Breast epithelium (tissue), 4 donors: ENCODE measurements at places on chromosomes 6 and 20. TPM values are rescaled to one million over a fixed set of nuclear protein-coding genes. Genes with fewer than 3 reads are reported as not detected.

GRCh38 chr6:41759905-41760579, 12.8 kb upstream of the PGC start:
- DNase-seq = no peak

DNA sequence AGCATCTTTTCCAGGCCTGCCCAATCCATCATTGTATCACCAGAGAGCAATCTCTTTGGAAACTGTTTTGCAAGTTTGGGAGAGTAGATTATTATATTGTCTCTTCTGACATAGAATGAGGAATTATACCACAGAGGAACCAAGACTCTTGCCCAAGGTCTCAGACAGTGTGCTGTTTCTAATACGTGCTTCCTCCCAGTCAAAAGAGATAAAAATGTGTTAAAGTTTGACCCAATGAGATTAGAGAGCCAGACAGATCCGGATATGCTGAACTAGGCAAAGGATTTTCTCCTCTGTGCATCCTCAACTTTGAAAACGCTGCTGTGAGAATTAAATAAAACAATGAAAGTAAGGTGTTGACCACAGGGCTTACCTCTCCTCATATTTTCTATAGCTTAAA, 18.6 kb upstream of the NT5E start:
- no peak for DNase-seq

- no peak for DNase-seq
Observed at GRCh38 chr6:17416806-17417205, 23.4 kb downstream of the CAP2 start.

- no peak for DNase-seq
Observed at GRCh38 chr6:118683881-118684872, 32.8 kb upstream of the CEP85L start.

GRCh38 chr6:138162955-138163575, 1.3 kb downstream of the ARFGEF3 start:
- no peak for DNase-seq

- DNase-seq = no peak
Observed at GRCh38 chr6:69622924-69623323, 173.9 kb downstream of the LMBRD1 start.

- no peak for DNase-seq
Observed at GRCh38 chr6:107625264-107625663, 135.3 kb downstream of the SOBP start.

- no peak for DNase-seq
Observed at GRCh38 chr20:58237318-58238132, 9.1 kb upstream of the ANKRD60 start.

DNA sequence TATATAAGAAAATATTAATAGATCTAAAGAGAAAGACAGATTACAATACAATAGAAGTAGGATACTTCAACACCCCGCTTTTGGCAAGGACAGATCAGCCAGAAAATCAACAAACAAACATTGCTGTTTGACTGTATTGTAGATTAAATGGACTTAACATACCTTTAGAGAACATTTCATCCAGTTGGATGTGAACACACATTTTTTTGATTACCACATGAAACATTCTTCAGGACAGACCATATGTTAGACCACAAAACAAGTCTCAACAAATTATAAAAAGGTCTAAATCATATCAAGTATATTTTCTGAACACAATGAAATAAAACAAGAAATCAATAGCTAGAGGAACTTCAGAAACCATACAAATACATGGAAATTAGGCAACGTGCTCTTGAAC, 148.2 kb downstream of the TRMT11 start:
- no peak for DNase-seq

DNA sequence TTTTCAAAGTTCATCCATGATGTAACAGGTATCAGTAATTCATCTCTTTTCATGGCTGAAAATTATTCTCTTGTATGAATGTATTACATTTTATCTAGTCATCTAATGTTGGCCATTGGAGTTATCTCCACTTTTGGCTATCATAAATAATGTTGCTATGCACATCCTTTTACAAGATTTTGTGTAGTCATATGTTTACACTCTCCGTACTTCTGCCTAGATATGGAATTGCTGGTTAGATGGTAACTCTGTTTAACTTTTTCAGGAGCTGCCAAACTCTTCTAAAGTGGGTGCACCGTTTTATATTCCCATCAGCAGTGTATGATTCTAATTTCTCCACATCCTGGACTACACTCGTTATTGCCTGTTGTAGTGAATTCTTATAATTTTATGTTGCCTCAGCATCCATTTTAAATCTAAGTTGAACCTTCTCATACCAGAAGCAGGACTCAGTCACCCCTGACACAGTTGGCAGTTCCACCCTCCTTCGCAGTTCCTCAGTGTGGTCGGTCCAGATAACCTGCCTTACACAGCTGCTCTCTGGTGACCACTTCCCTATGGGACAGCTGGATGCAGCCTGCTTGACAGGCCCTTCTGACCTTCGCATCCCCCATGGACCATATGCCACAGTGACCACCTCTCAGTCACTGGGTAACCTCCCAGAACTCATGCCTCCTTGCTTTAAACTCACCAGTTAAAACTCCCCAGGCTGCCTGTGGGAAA, 33.9 kb downstream of the KIZ start:
- no peak for DNase-seq

DNA sequence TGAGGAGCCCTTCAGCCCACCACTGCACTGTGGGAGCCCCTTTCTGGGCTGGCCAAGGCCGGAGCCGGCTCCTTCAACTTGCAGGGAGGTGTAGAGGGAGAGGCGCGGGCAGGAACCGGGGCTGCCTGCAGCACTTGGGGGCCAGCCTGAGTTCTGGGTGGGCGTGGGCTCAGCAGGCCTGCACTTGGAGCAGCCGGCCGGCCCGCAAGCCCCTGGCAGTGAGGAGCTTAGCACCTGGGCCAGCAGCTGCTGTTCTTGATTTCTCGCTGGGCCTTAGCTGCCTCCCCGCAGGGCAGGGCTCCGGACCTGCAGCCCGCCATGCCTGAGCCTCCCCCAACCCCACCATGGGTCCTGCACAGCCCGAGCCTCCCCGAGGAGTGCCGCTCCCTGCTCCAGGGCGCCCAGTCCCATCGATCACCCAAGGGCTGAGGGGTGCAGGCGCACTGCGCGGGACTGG, 101.7 kb upstream of the ADGRB3 start:
- DNase-seq = no peak

DNA sequence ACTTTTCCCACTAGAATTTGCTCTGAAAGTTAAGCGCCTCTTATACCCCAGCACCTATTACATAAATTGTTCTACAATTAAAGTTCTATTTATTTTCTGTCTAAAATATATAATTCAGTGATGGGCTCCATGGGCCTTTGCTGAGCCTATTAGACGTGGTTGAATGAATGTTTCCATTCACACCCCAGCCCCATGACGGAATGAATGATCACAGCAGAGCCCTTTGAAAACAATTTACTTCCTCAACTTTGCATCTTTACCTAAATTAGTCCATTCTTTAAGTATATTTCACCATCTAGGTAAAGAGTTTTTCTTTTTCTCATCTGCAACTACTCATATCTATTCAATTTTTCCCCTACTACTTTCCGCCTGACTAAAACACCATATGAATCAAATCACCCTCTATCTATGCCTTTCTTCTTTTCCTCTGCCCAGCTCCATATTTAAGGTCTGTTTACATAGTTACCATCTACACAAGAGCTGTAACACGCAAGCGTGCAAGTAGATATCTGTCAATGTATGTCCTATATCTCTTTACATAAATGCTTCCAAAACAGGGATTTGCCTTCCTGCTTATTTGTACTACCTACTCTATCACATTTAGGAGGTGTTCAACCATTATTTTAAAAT, 69.7 kb downstream of the ECT2L start:
- no peak for DNase-seq

DNA sequence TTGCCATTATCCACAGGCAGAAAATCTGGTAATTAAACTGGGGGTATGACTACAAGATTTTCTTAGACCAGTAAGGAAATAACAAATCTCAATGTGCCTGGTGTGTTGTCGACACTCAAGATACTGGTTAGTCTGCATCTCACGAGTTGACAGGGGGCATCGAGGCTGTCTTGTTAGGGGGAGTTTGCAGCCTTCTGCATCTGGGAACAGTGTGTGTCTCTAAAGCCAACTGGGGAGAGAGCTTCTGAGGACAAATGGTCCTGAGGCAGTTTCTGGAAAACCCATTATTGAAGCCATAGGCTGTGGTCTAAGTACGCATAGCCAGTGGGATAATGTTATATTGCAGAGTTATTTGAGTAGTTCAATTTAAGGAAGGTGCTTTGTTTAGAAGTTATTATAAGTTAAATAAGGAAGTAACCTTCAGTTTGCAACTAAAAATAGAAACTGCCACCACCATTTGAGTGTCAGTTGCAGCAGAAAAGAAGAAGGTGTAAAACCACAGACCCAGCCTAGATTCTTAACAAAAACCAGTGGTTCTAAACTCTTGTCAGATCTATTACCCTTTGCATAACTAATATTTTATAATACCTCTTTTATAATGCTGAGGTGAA, 15.4 kb upstream of the MAPK13 start:
- DNase-seq = no peak

DNA sequence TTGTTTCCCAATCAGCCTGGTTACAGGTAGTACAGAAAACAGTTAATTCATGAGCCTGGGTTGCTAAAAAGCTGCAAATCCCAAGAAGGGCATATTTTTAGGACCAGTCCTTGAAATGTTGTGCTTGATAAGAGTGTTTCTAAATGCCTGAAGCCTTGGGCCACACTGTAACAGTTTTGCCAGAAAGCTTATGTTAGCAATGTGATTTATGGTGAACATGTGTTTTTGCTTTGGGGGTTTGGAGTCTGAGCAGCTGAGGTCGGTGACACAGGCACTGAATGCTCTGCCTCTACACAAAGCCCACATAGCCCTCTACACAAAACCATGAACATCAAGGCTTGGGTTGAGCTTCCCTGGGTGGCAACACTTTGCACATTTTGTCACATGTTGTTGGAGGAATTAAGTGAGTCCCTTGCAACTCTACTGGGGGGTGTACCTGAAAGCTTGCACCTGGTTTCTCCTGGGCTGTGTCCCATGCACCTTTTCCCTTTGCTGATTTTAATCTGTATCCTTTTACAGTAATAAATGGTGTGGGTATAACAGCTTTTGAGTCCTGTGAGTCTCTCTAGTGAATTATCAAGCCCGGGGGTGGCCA, 22.2 kb downstream of the AHI1 start:
- no peak for DNase-seq

- DNase-seq = no peak
Observed at GRCh38 chr6:63573899-63574553, 1.7 kb downstream of the LOC128125822 start.

DNA sequence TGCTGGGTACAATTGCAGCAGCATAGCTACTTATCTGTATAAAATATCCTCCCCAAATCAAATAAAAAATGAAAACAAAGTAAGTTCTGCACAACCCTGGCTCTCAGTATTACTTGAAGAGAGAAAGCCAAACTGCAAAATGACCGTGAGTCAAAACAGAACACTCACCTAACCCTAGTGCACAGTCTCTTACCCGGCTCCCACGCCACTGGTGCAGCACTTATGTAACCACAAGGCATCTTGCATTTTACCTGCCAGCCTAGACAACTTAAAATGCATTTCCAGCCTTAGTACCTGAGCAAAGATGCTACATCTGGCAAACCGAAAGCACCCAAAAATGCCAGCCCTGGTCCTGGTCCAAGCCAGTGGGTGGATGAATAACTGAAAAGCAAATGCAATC, 12.4 kb upstream of the SIRPB1 start:
- DNase-seq = no peak

DNA sequence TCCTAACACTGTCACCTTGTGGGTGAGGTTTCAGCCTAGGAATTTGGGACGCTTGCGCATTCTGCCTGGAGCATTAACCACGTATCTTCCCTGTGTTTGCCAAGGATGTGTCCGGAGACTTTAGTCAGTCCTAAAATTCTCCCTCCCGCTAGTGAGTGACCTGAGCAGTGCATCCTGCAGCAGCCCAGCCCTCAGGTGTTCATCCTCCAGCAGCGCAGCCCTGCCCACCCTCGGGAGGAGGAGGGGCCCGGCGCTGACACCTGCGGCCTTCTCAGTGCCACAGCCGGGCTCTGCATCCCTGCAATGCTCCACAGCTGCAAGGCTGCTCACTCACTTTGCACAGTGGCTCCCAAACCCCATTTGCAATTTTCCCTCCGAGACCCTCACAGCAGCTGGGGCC, 79.5 kb downstream of the ERMARD start:
- DNase-seq = no peak

GRCh38 chr6:154491567-154492470, 18.7 kb downstream of the CNKSR3 start:
- no peak for DNase-seq

- no peak for DNase-seq
Observed at GRCh38 chr6:140966676-140967075, 1166.0 kb upstream of the GJE1 start.

DNA sequence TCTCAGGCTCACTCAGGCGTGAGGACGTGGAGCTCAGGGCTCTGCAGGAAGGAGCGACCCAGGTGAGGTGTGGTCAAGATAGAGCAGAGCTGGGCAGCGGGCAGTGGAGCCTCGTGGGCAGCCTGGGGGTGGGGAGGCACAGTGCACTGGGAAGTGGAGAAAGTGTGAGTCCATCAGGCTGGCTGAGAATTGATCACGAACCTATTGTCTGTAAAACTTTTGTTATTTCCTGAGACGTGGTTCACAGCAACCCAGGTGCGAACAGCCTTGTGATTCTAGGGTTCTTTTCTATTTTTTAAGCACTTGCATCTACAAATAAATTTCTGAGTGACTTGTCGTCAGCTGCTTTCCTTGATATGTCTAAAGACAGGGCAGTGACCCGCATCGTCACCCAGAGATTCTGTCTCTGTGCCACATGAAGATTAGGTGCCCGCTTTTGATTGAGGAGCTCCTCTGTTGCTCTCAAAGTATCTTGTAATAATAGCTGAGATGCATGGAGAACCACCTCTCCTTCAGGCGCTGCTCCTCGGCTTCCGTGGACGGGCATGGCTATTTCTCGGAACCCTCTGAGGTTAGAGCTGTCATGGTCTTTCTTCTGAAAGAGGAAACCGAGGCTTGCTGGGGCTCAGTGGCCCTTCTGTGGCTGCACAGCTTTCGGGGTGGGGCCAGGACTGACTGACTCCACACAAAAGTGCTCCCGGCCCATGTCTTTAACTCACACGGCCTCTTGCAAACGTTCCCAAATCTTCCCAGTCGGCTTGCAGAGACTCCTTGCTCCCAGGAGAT, 662 bp upstream of the CCR6 start:
- no peak for DNase-seq

MRPL14 gene
- 24.6 TPM for total RNA-seq

KCNQ5 gene
- total RNA-seq = 1.0 TPM

TP53TG5 gene
- 1.3 TPM for total RNA-seq

OTOR gene
- not detected for total RNA-seq

SNAI1 gene
- total RNA-seq = 4.3 TPM
